Neural progenitor cell (in vitro differentiated cells): ENCODE measurements at places on chromosomes 12 and 14. TPM values are rescaled to one million over a fixed set of nuclear protein-coding genes. Genes with fewer than 3 reads are reported as not detected.
A peak's percentile ranks its signal among the peaks of the same experiment; 100 is the strongest.

GRCh38 chr14:33707716-33708115 lies 243.2 kb downstream of the EGLN3 start:
- no peak overlapping the region for H3K4me3 ChIP-seq
- H3K36me3 ChIP-seq = no peaks in the 10 kb centered on the region
- H3K27ac ChIP-seq = no peak overlapping the region
- no peak for DNase-seq
- H3K4me1 ChIP-seq = peaks cover 16% of the 10 kb centered on the region

CHGA gene
- 0.77 TPM in 1 of 2 replicates, not detected in the other for total RNA-seq

DNA sequence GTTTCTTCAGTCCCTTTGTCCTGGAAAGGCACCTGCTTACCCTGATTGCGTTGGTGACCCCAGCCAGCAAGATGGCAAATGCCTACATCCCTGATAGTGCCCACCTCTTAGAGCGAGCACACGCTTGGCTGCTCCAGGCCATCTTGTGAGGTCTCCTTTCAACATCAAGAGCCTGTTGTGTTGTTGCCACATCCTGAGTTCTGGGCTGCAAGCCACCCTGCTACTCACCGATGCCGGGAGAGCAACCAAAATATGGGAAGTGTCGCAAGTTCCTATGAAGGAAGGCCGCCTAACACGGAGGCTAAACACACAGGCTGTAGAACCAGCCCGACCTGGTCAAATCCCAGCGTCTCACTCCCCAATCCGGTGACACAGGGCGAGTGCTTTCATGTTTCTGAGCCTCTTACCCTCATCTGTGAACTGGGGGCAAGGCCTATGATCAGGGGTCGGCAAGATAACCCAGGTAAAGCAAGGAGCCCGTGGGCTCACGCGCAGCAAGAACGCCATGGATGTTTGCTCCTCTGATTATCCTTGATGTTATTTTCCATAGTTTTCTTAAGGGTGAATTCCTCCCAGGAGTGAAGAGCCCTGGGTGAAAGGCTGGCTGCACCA lies 98.4 kb downstream of the LGMN start:
- H3K4me1 ChIP-seq = no peaks in the 10 kb centered on the region
- H3K27ac ChIP-seq = no peak overlapping the region
- DNase-seq = no peak
- no peaks in the 10 kb centered on the region for H3K36me3 ChIP-seq
- no peak overlapping the region for H3K4me3 ChIP-seq

DNA sequence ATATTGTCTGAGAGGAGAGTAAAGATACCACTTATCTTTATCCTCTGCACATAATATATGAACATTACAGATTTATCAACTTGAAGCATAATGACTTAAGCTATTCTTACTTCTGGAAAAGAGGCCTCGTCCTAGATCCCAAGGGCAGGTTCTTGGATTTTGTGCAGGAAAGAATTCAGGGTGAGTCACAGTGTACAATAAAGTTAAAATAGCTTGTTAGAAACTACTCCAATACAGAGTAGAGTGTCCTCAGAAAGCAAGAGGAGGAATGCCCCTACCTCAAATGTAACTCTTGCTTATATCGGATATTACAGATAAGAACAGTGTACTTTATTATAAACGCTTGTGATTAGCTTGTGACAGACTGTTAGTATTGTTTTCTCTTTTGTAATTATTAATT lies 41.9 kb upstream of the ABCC9 start:
- no peaks in the 10 kb centered on the region for H3K36me3 ChIP-seq
- no peak for DNase-seq
- H3K4me1 ChIP-seq = peaks cover 4% of the 10 kb centered on the region
- no peak overlapping the region for H3K27ac ChIP-seq
- H3K27me3 ChIP-seq = no peaks in the 10 kb centered on the region
- no peak overlapping the region for H3K4me3 ChIP-seq

DNA sequence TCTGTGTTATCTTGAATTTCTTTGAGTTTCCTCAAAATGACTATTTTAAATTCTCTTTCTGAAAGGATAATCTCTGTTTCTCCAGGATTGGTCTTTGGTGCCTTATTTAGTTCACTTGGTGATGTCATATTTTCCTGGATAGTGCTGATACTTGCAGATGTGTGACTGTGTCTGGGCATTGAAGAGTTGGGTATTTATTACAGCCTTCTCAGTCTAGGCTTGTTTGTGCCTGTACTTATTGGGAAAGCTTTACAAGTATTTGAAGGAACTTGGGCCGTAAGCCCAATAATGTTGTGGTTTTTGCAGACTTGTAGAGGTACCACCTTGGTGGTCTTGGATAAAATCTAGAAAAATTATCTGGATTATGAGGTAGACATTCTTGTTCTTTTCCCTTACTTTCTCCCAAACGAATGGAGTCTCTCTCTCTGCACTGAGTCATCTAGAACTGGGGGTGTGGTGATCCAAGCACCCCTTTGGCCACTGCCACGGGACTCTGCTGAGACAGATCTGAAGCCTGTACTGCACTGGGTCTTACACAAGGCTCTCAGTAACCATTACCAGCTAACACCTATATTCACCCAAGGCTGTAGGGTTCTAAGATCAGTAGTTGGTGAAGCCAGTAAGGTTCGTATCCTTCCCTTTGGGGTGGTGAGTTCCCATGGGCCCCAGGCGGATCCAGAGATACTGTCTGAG lies 703.7 kb upstream of the MGAT4C start:
- no peaks in the 10 kb centered on the region for H3K36me3 ChIP-seq
- no peak overlapping the region for H3K27ac ChIP-seq
- H3K4me3 ChIP-seq = no peak overlapping the region
- no peaks in the 10 kb centered on the region for H3K4me1 ChIP-seq
- H3K27me3 ChIP-seq = no peaks in the 10 kb centered on the region
- DNase-seq = no peak

- peaks cover 26% of the 10 kb centered on the region for H3K4me1 ChIP-seq
- no peaks in the 10 kb centered on the region for H3K36me3 ChIP-seq
- DNase-seq = peak; percentile 69
- H3K27me3 ChIP-seq = no peaks in the 10 kb centered on the region
These were observed 142.3 kb upstream of the ARHGAP5 start for GRCh38 chr14:31934767-31935266.

DNA sequence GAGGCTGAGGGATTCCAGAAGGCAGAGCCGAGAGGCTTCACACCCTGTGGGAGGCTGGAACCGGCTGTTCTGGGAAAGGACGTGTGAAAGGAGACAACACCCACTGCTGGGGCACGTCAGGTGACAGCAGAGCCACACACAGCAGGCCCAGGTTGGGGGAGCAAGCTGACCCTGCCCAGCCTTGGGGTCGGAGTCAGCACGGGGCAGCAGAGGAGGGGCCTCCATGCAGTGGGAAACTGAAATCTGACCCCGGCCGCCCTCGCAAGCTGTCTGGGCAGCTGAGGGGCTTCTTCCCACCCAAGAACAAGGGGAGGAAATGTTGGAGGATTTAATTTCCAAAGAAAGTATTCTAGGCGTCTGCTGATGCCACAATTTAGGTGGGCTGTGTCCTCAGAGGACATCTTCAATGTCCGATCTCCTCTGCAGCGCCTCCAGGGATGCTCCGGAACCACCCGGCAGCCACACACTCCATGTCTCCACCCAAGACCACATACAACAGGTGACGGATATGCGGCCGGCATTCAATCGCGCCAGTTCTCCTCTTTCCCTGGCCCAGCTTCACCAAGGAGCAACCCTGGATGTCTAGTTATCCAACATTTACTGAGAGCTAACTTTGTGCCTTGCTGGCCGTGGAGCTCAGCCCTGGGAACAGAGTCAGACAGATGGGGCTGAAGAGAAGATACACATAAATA lies 30.7 kb downstream of the SNRNP35 start:
- H3K4me3 ChIP-seq = no peak overlapping the region
- peaks cover 9% of the 10 kb centered on the region for H3K4me1 ChIP-seq
- no peaks in the 10 kb centered on the region for H3K27me3 ChIP-seq
- H3K27ac ChIP-seq = no peak overlapping the region
- H3K36me3 ChIP-seq = no peaks in the 10 kb centered on the region

SMCO3 gene
- not detected in 2 replicates for total RNA-seq

KRT73 gene
- not detected in 2 replicates for total RNA-seq
